ENCODE measurements at places on chromosomes 6 and 20.

DNA sequence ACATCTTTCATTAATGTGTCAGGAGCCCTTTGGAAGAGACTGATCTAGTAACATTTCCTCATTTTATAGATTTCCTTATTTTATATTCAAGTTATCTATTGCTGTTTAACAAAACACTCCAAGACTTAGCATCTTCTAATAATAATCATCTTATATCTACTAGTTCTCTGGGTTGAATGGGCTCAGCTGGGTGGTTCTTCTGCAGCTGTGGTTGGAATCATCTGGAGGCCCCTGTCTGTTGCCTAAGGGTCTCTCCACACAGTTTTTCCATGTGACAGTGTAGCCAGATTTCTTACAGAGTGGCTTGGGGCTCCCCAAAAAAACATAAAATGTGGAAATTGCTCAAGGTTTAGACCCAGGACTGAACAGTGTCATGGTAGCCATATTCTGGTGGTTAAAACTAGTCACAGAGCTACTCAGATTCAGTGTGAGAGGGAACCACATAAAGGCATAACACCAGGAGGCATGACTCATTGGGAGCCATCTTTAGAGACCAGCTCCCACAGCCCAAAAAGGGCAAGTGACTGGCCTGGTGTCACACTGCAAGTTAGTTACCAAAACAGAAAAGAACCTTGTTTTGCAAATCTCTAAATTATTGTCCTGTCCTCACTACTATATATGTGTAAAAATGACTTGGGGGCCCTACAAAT lies 11.5 kb downstream of the SLC2A10 start:
- no peak for DNase-seq

DNA sequence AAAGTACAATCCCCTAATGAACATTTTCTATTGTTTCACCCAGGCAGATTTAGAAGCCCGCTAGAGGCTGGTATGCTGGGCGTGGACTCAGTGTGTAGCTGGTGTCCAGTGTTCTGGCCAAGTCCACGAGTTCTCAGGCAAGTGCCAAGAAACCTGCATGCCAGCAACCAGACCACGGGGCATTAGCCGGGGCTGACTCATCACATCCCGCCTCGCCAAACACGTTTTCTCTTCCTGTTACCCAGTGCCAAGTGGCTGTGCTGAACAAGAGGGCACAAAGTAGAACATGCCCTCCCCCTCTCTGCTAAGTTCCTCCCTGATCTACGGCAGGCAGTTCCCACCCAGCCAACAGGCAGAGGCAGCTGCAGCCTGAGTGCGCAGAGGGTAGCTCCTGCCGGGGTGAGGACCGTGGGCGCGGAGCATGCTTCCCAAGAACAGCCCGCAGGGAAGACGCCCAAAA lies 29.6 kb downstream of the RAMACL start:
- DNase-seq: no peak

GRCh38 chr6:148682252-148682651 lies 64.6 kb upstream of the UST start:
- DNase-seq: no peak

DNA sequence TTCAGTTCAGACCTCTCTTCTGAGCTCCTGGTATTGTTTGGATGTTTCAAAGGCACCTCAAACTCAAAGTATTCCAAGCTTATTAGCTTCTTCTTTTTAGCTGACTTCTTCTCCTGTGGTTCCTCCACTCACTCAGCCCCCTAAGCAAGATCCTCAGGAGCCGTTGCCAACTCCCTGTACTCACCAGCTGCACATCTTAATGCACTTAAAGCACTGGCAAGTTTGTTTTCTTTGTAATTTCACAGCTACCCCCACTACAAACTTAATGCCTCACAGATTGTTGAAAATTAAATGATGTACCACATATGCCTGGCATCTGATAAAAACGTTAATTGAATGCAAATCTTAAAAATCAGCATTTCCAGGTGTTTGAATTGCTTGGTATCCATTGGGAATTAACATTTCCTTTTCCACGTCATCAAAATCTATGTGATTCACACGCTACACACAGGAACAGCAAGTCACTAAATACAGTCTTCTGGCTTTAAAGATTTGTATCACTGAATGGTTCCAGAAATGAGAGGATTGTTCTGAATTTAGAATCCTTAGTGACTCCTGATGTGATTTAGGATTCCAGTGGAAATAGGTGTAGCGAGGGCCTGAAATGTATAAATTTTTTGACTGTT lies 24.5 kb downstream of the CALHM6 start:
- no peak for DNase-seq

DNA sequence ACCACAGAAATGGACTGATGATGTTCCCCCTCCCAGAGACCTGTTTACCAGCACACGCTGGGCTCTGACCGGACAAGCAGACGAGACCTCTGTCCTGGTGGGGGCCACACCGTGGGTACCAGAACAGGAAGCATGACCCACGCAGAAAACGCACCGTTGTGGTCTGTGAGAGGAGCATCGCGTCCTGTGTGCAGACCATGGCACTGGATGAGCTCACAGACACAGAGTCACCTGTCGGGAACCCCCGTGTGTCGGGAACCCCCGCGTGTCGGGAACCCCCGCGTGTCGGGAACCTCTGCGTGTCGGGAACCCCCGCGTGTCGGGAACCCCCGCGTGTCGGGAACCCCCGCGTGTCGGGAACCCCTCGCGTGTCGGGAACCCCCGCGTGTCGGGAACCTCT lies 37.4 kb downstream of the MYT1 start:
- DNase-seq: no peak

DNA sequence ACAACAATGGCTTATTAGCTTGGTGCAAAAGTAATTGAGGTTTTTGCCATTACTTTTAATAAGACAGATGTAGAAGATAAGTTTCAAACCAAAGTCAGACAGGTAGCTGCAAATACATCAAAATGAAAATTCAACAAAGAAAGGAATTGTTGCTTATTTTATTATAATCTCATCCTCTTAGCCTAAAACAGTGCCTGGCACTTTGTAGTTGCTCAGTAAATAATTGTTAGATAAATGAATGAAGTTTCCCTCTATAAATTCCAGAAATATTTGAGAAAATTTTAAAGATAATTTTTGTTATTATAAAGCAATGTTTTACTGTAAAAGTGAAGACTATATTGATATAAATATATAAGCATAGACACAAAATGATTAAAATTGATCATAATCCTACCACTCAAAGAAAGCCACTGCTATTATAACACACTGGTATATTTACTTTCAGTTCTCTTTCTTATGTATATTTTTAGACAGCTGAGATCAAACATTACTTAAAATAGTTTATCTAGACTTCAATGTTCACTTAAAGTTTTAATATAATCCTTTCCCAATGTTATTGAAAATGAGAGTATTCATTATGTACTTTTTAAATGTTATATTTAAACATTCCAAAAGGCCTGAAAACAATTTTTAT lies 42.5 kb downstream of the SESN1 start:
- DNase-seq: no peak

DNA sequence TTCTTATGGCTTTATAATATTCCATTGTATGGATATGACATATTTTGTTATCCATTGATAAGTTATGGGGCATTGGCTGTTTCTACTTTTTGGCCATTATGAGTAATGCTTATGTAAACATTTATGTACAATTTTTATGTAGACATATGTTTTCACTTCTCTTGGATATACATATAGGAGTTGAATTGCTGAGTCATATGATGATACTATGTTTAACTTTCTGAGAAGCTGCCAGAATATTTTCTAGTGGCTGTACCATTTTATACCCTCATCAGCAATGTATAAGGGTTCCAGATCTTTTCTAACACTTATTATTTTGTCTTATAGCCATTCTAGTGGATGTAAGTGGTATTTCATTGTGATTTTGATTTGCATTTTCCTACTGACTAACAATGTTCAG lies 23.1 kb downstream of the OTOR start:
- no peak for DNase-seq

GRCh38 chr20:2891343-2891742 lies 18.1 kb downstream of the PTPRA start:
- DNase-seq: no peak

DNA sequence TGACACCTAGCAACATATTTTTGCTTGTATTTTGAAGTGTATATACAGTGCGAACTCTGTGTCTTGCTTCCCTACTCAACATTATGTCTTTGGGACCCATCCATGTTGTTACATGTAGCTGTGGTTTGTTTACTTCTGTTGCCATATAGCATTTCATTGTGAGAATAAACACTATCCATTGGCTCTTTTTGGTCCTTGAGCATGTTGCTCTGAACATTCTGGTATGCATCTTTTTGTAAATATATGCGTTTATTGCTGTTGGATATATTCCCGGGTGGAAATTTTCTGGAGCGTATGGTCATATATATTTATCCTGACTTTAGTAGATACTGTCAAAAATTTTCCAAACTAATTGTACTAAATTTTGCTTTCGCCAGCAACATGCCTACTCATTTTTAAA lies 222.5 kb upstream of the SPTLC3 start:
- DNase-seq: no peak

GRCh38 chr6:145539831-145540230 lies 195.5 kb downstream of the EPM2A start:
- no peak for DNase-seq
